ENCODE measurements at places on chromosomes 16 and 17. TPM values are rescaled to one million over a fixed set of nuclear protein-coding genes. Genes with fewer than 3 reads are reported as not detected.

KCNJ12 gene
- 7.2 TPM for polyA plus RNA-seq

FBXO39 gene
- not detected for polyA plus RNA-seq

GRAPL gene
- 3.2 TPM for polyA plus RNA-seq

EXOC3L1 gene
- 6.7 TPM for polyA plus RNA-seq

SDR42E1 gene
- polyA plus RNA-seq: 14.7 TPM

KRT9 gene
- polyA plus RNA-seq: not detected

ARSG gene
- polyA plus RNA-seq: 5.5 TPM

EPOP gene
- 1.6 TPM for polyA plus RNA-seq

KRTAP4-9 gene
- polyA plus RNA-seq: not detected

WNT3 gene
- polyA plus RNA-seq: 2.3 TPM

CCL14 gene
- 18.3 TPM for polyA plus RNA-seq

CACNG3 gene
- polyA plus RNA-seq: not detected

ATP6V0A1 gene
- 73.6 TPM for polyA plus RNA-seq

DNAH17 gene
- polyA plus RNA-seq: 4.0 TPM

Measured in renal pelvis (tissue), 12 donors.